Caco-2 (cell line): ENCODE measurements at places on chromosomes 6 and 20. TPM values are rescaled to one million over a fixed set of nuclear protein-coding genes. Genes with fewer than 3 reads are reported as not detected.

MMP24 gene
- 13.0 and 15.6 TPM in 2 replicates for total RNA-seq

SOX12 gene
- total RNA-seq = 13.9 and 14.7 TPM in 2 replicates

DNA sequence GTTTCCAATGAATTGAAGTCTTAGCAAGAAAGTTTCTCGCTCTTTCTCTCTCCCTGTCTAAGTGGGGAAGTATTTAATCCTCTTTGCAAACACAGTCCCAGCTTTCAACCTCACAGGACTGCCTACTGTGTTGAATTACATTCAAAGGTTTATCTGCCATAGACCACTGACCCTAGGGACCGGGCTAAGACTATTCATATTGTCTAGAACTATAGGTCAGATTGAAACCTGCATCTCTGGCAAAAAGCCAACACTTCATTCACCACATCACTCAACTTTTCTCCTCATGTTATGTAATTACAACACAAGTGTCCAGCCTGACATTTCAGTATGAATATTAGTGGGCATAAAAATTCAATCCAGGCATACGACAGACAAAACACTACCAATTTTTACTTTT lies 314.7 kb upstream of the RSPO3 start:
- no peak for DNase-seq
- no peaks in the 10 kb centered on the region for H3K36me3 ChIP-seq
- H3K4me3 ChIP-seq = no peak overlapping the region

DNA sequence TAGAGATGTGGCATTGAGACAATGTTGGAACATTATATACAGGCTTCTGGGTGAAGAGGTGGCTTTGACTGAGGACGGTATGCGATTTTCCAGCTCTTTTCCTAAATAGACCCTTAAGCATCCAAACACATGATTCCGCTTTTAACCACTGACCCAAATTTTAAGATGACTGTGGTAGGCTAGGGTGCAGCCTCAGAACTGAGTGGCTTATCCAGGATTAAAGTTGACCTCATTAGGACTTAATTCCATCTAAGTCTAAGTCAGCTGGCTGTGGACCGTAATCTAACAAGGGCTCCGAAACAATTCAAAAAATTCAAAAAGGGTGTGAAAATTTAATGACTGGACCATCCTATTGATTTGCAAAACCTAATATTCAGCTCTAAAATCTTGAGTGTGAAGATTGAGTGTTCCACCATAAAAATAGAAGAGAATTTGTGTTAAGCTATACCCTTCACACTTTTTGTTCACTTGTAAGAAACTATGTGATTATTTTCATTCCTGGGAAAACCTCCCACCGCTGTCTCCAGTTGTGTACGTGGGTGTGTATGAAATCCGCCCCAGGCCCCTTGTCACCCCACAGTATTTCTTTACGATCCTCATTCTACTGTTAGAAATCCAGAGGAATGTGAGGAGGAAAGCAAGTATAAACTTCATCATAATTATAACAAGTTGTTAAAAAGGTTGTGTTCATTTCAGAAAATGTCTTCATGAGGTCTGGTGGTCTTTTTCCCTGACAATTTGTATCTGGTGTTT lies 2.7 kb downstream of the PCMTD2 start:
- peaks cover 3% of the 10 kb centered on the region for H3K36me3 ChIP-seq
- H3K27ac ChIP-seq = no peak overlapping the region
- H3K27me3 ChIP-seq = no peaks in the 10 kb centered on the region
- no peak overlapping the region for H3K4me3 ChIP-seq

DNA sequence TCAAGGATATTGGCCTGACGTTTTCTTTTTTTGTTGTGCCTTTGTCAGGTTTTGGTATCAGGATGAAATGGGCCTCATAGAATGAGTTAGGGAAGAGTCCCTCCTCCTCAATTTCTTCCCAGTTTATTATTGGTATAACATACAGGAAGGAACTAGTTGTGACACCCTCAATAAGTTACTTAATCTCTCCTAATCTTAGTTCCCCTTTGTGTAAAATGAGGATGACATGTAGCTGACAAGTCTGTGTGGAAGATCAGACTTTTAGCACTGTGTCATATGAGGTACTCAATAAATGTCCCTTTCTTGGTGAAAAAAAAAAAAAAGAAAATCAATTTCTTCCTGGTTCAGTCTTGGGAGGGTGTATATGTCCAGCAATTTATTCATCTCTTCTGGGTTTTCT lies 155.8 kb downstream of the PDE7B start:
- DNase-seq = no peak
- H3K36me3 ChIP-seq = no peaks in the 10 kb centered on the region
- H3K27ac ChIP-seq = no peak overlapping the region
- no peaks in the 10 kb centered on the region for H3K27me3 ChIP-seq
- no peak overlapping the region for H3K4me3 ChIP-seq

DNA sequence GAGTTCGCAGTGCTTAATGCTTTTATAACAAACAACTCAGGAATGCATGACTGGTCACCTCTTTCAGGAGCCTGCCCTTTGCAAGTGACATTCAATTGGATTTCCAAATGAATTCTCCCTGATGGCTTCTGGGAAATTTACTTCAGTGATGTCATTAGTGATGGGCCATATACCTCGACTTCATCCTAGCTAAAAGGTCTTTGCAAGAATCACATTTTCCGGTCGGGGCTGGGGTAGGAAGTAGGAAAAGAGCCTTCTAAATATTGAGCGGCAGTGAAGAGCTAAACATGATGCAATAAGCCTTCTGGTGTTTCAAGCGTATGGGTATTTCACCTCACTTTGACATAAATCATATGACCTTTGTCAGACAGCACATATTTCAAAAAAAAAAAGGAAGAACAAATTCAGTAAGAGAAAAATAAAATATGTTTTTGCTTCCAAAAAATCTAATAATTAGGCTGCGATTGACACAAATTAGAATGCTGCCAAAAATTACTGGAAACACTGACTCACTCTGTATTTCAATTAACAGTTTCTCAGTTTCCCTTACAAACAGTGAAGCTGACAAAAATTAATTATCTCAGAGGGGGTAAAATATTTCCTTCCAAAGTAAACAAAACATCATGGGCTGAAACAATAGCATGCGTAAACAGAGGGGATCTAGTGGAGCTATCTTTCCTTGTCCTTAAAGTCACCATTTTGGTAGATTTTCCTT lies 39.8 kb downstream of the ADTRP start:
- no peak for DNase-seq
- no peak overlapping the region for H3K4me3 ChIP-seq
- H3K27ac ChIP-seq = no peak overlapping the region
- H3K4me1 ChIP-seq = peaks cover 11% of the 10 kb centered on the region; the same call in 1 of the 2 replicates
- no peaks in the 10 kb centered on the region for H3K36me3 ChIP-seq
- H3K27me3 ChIP-seq = no peaks in the 10 kb centered on the region

LRRN4 gene
- total RNA-seq = 17.9 and 19.6 TPM in 2 replicates
